ENCODE measurements at places on chromosomes 4 and X. TPM values are rescaled to one million over a fixed set of nuclear protein-coding genes. Genes with fewer than 3 reads are reported as not detected.

NAAA gene
- 135 TPM for total RNA-seq

DNA sequence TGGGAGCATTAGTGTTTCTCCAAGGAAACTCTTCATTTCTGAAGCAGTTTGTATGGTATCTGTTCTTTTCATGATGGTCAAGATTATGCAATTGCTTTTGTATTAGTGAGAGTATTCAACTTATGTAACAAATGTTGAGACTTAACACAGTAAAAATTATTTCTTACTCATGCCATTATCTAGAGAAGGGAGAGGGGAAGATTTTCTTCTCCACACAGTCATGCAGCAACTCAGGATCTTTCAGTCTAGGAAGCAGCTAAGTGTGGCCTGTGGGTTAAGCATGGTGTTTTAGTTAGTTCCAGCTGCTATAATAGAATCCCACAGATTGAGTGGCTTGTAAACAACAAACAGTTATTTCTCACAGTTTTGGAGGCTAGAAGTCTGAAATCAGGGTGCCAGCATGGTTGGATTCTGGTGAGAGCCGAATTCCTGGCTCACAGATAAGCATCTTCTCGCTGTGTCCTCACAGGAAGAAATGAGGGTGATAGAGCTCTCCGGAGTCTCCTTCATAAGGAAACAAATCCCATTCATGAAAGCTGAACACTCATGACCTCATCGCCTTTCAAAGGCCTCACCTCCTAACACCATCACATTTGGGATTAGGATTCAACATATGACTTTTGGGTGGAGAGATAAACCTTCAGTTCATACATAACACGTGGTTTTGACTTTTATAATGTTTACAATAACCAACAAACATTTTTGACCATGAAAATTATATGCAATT is 101.2 kb downstream of the FRMPD4 start:
- DNase-seq = no peak

GRCh38 chrX:41621222-41621723 is 67.5 kb upstream of the GPR34 start:
- DNase-seq = no peak

DNA sequence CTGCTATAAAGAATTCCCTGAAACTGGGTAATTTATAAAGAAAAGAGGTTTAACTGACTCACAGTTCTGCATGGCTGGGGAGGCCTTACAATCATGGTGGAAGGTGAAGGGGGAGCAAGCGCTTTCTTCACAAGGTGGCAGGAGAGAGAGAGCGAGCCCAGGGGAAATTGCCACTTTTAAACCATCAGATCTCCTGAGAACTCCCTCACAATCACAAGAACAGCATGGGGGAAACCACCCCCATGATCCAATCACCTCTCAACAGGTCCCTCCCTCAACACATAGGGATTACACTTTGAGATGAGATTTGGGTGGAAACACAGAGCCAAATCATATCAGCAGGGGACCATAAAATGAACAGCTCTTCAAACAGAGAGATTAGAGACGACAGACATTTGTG is 198.6 kb downstream of the MAGEB5 start:
- DNase-seq = no peak

CT47B1 gene
- total RNA-seq = not detected

- DNase-seq = no peak
Measured at GRCh38 chr4:168335621-168336020, 17.1 kb upstream of the DDX60 start.

- DNase-seq = no peak
Measured at GRCh38 chr4:16023776-16024408, 59.9 kb downstream of the PROM1 start.

BEX5 gene
- total RNA-seq = 2.1 TPM

DNA sequence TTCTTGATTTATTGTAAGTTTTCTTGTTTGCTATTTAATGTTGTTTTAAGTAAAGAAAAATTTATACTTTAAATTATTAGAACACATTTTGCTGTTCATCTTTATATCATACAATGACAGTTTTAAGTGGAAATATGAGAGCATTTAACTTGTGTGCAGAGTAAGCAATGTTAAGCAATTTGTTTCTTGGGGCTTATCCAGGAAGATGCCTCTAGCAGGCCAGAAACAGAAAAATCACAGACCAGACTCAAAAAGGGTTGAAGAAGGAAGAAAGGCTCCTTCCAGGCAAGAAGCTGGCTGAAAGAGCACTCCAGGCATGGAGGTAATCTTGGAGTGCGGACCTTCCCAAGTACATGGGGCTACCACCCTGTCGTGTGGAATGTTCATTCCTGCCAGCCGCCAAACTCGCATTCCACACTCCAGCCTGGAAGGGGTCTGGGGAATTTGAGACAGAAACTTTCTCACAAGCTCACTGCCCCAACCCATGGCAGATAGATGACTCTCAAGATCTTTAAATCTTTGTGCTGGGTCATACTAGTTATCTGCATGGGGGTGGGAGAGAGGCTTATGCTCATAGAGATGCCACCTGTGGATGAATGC is 1521.3 kb upstream of the AGA start:
- no peak for DNase-seq

GRCh38 chr4:147772459-147772969 is 40.6 kb downstream of the ARHGAP10 start:
- no peak for DNase-seq

DNA sequence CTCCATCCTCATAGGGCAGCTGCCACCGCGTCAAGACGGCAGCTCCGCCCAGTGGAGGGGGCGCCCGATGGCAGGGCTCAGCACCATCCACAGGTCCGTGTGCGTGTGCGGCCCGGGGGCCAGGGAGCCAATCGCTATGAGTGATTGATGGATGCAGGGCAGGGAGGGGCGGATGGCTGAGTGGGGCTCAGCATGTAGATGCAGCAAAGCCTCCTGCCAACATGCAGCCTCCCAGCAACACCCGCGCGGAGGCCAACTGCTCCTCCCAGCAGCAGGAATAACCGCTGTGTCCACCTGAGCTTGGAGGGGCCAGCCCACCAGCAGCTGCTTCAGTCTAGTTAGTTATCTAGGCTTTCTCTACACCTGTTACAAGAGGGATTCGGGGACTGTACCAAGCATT is 77.4 kb downstream of the MTMR1 start:
- DNase-seq = no peak

TKTL2 gene
- 0.09 TPM for total RNA-seq

GRCh38 chr4:99986792-99987191 is 36.7 kb upstream of the H2AZ1 start:
- DNase-seq = no peak

GRCh38 chrX:26952213-26952612 is 510.9 kb downstream of the PPP4R3C start:
- DNase-seq = no peak

DNA sequence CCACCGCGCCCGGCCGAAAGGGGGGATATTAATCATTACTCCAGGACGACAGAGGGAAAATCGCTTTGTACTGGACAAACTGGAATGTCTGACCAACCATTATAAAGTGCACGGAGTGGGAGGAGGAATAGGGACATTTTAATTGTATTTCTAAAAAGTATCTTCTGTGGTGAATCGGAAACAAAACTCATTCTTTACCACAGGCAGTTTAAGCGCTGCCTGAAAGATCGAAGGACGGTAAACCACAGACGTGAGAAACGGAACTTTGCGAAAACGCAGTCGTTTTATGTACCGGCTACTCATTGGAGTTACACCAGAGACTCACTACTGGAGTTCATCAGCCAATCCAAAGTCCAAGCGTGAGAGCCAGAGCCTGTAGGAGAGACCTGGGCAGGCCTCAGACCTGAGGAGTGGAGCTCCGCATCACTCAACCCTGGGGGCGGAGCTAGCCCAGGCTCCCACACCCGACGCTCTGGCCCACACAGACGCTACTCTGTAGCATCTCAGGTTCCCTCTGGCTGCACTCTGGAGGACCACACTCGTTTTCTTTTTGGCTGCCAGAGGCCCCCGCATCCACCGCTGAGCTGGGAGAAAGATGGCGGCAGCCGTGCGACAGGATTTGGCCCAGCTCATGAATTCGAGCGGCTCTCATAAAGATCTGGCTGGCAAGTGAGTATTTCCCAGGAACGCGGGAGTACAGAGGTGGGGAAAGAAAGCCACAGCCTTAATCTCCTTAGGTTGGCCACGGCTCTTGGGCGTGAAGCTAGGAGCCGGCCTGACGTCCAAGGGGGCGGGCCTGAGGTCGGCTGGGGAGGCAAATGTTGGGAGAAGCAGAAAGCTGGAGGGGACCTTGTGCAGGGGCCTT is at the start of gene COPS4:
Gene COPS4, plus strand, starts transcription at position 554 of the 865 bp plus-strand sequence. Its CDS starts 42 bp downstream, at position 596.
- DNase-seq = peak; percentile 73

GRCh38 chr4:117814277-117815246 is 219.7 kb upstream of the NDST3 start:
- DNase-seq = no peak

DNA sequence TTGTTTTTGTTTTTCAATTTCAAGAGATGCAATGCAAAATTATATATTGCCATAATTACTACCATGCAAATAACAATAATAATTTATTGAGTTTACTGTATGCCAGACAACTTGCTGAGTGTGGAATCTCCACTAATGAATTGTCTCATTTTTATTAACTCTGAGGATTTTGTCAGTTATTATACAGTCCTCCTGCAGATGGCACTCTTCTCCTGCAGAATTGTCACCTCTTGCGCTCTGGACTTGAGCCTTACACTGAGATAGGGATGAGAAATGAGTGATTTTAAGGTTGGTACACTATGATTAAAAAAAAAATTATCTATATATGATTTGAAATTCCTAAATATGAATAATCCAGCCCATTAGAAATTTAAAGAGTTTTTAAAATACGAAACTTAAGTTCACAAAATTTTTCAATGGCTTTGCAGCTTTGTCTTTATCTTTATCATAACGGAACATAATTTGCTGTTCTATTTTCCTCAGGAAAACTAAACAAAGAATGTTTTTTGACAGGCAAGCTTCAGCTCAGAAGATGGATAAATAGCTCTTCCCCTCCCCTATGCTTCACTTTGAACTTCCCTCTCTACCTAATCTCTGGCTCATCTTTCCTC is 12.7 kb upstream of the PAQR3 start:
- no peak for DNase-seq

- DNase-seq = no peak
Measured at GRCh38 chrX:5306654-5307121, 922.0 kb downstream of the NLGN4X start.

TAF7L gene
- not detected for total RNA-seq

SLC10A4 gene
- not detected for total RNA-seq

RBM3 gene
- total RNA-seq = 280 TPM

INTU gene
- total RNA-seq = 6.0 TPM

BANK1 gene
- 6.1 TPM for total RNA-seq

DNA sequence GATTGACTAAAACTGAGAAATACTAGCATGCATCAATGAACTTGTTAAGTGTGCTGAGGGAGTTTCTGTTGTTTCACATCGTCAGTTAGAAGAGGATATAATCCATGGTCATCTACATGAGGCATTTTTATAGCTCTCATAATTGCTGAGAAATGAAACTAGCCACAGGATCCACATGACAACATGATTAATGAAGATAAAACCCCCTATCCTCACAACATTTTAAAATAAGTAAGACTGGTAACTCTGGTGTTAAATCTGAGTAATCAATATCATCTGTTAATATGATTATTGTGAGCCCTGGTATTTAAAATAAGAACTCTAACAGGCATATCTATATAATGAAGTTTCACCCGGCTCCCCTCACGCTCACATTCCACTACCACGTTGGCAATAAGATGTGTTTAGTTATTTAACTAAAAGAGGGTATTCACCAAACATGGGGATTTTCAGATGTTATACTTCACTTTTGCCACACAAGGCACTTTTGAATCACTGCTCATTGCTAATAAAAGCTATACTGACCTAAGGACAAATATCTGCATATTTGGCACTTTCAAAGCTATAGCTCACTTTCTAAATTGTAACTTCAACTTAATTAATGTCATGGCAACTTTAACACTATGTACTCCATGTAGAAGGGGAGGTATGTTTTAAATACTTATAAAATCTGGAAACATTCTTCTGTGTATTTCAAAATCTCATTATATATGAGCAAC is 6.7 kb downstream of the UNC5C start:
- DNase-seq = no peak

TMEM184C gene
- total RNA-seq = 25.5 TPM

HMX1 gene
- total RNA-seq = not detected

GRCh38 chrX:19740744-19741143 is 146.7 kb downstream of the SH3KBP1 start:
- DNase-seq = no peak

DNA sequence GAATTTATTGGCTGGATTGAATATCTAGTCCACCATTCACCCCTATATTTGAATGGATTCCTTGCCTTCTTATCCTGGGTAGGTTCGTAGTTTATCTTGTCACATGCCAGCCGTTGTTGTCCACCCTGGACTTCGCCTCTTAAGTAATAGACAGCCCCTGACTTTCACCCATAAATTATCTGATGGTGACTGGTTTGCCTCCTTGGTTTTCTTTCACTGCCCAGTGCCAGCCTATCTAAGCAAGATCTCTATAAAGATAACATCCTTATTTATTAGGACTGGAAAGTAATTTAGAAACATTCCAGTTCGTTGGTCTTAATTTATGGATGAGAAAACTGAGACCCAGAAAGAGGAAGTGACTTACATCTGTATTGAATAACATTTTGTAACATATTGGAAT is 410.3 kb downstream of the RPA4 start:
- no peak for DNase-seq

F9 gene
- total RNA-seq = not detected

DNA sequence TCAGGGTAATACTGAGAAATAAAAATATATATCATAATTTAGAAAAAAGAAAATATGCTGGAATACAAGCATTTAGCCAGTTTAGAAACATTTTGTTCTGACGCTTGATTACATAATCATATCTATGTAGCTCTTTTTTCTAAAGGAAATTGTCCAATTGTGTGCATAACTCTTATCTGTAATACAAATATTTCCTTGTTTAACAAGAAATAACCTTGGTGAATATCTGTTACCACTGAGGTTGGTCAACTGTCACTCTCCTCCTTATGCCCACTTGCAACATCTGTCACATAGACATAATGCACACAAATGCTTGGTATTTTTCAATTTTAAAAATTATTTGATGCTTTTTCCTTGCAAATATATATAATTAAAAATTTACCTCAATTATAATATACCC is 609.7 kb downstream of the TLL1 start:
- DNase-seq = no peak

ARX gene
- total RNA-seq = not detected

GRCh38 chr4:137626942-137627738 is 94.8 kb upstream of the PCDH18 start:
- DNase-seq = no peak

PRR32 gene
- not detected for total RNA-seq

DNA sequence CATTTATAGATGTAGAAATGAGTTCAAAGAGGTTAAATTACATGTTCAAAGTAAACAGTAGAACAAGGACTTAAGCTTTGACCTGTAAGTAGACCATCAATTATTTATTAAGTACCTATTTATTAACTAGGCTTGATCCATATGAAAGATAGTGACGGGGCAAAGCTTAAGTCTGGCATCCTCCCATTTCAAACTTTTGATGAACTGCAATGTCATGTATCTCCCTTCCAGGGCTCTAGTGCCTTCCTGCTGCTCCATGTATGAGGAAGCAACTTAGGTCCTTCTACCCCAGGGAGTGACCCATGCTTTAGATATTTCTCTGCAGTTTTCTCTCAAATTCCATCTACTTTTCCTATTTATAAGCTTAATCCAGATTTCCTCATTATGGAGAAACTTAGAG is 31.9 kb upstream of the ANTXR2 start:
- no peak for DNase-seq
